BJ (cell line): ENCODE measurements at places on chromosomes 1 and 21. TPM values are rescaled to one million over a fixed set of nuclear protein-coding genes. Genes with fewer than 3 reads are reported as not detected.

GRCh38 chr21:44548922-44549321 lies 2.4 kb downstream of the KRTAP10-2 start:
- no peak for DNase-seq

Gene VWA5B1
- polyA plus RNA-seq = not detected in 2 replicates

- no peak for DNase-seq
Measured at GRCh38 chr1:77756052-77756754, 3.4 kb downstream of the USP33 start.

Gene LBR
- 16.7 and 21.0 TPM in 2 replicates for polyA plus RNA-seq

GRCh38 chr1:232570007-232570406 lies 59.9 kb downstream of the SIPA1L2 start:
- DNase-seq = no peak

GRCh38 chr1:108691128-108691941 lies 775 bp upstream of the PRPF38B start:
- no peak for DNase-seq

GRCh38 chr1:216176970-216177369 lies 246.3 kb downstream of the USH2A start:
- DNase-seq = no peak

Gene GBP7
- polyA plus RNA-seq = not detected in 2 replicates

Gene SPRR2D
- polyA plus RNA-seq = not detected in 2 replicates

Gene RGS16
- 0.23 TPM in 2 replicates for polyA plus RNA-seq

DNA sequence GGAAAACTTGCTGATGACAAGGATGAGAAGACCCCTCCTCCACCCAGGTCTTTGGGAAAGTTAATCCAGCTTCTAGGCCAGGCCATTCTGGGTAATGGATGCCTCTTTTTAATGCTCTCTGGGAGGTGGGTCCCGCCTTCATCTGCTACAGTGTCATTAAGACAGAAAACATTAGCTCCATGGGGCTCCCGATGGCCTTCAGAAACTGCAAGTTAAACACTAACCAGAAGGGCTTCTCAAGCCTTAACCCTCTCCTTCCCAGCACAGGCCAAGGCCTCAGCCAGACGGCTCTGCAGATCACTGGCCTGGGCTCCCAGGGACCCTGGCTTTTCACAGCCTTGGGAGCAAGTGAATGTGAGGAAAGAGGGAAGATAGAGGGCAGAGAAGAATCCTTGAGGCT lies 364.9 kb downstream of the MATN1 start:
- no peak for DNase-seq

Gene RBP7
- 0.42 and 0.50 TPM in 2 replicates for polyA plus RNA-seq

- DNase-seq = no peak
Measured at GRCh38 chr1:54499097-54499359, 49.0 kb upstream of the ACOT11 start.

DNA sequence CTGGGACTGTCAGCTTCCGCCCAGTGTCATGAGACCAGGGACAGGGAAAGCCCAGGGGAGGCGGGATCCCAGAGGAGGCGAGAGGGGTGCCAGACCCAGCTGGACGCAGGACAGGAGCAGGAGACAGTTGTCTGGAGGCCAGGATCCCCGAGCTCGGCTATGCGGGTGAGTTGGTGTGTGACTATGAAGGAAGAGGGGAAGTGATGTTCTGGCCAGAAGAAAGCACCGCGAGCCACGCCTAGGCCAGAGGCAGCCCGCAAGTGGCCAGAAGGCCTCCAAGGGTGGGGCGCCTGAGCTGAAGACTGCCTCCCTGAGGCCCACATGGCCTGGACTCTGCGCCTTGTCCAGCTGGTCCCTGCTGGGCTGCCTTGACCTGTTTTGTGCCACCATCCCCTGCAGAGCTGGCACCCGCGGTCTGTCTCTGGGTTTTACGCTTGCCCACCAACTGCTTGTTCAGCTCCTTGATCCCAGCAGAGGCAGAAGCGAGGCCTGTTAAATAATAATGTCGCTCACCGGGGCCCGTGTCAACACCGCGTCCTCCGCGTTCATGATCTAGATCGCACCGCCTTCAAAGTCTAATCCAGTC lies 85.2 kb upstream of the ACTL8 start:
- DNase-seq = no peak

DNA sequence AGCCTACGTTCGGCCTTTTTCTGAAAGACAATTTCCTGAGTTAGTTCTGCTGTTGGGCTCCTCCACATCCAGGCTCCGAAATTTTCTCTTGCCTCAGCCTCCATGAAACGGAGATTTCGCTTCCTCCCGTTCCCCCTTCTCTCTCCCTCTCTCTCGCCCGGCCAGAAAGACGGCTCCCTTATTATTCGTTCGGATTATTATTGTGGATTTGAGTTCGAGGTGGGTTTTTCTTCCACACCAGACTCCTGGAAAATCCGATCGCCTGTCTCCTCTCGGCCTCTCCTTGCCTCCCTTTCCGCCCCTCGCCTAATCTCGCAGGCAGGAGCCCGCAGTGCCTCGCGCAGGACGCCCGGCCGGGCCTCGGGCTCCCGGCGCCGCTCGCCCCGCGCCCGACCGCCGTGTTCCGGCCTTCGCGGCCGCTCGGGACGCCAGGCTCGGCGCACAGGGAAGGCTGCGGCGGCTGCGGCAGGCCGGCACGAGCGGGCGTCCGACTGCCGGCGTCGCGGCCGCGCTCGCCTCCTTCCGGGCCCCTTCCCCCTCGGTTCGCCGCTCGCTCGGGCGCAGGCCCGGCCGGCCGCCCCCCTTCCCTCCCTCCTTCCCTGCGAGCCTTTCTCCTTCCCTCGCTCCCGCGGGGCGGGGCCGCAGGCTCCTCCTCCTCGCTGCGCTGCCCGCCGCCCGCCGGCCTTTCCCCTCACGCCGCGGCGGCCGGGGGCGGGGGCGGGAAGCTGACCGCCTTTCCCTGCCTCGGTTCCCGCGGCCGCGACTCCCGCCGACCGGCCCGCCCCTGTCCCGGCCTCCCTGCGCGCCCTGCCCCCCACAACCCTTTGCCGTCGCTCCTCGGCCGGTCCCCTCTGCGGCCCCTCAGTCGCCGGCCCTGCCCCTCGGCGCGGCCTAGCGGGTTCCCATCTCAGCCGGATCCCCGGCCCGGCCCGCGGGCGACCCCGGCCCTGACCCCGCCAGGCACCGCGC lies at the start of gene ARHGEF11:
ARHGEF11 (minus strand) TSS at position 493 of the 969 bp plus-strand sequence. CDS start 1,412 bp downstream, outside the sequence.
- DNase-seq = peak; percentile 49

- no peak for DNase-seq
Measured at GRCh38 chr1:229035054-229035747, 235.7 kb upstream of the RAB4A start.

GRCh38 chr1:170776252-170776651 lies 112.3 kb downstream of the PRRX1 start:
- DNase-seq = no peak

Gene ARHGEF19
- polyA plus RNA-seq = 8.0 and 11.6 TPM in 2 replicates

GRCh38 chr21:45898781-45899180 lies 82.8 kb upstream of the COL6A1 start:
- no peak for DNase-seq

DNA sequence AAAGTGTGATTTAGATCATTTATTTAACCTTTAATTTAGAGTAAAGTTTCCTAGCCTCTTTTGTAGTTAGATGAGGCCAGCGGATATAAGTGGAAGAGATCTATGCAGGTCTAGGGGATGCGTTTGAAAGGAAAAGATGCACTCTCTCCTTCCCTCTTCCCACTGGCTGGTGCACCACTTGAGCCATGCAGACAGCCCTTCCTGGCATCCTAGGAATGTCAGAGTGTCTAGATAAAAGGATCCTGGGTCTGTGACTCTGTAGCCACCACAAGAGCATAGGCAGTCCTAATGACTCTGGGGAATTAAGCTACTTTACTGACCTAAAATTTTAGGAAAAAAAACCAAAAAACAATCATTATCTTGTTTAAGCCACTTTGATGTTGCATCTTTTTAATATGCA lies 16.0 kb upstream of the STUM start:
- no peak for DNase-seq

Gene LCE2B
- not detected in 2 replicates for polyA plus RNA-seq

- DNase-seq = no peak
Measured at GRCh38 chr1:66556161-66556611, 22.2 kb downstream of the SGIP1 start.

- DNase-seq = no peak
Measured at GRCh38 chr1:182015360-182015759, 46.2 kb downstream of the ZNF648 start.

Gene POFUT2
- polyA plus RNA-seq = 27.0 and 38.5 TPM in 2 replicates

Gene S100A7A
- polyA plus RNA-seq = not detected in 2 replicates

- no peak for DNase-seq
Measured at GRCh38 chr1:192584866-192585265, 9.3 kb downstream of the RGS1 start.

Gene RNU1-2
- polyA plus RNA-seq = not detected in 2 replicates

- no peak for DNase-seq
Measured at GRCh38 chr1:178530037-178530402, 17.1 kb downstream of the TEX35 start.

Gene NUF2
- polyA plus RNA-seq = 5.9 and 10.6 TPM in 2 replicates

GRCh38 chr1:228267962-228268880 lies 60.4 kb downstream of the OBSCN start:
- no peak for DNase-seq

- no peak for DNase-seq
Measured at GRCh38 chr1:65056234-65056633, 89.9 kb upstream of the JAK1 start.

Gene ACTA1
- polyA plus RNA-seq = 0.10 and 0.11 TPM in 2 replicates

GRCh38 chr1:201346337-201346939 lies 31.0 kb downstream of the TNNT2 start:
- DNase-seq = no peak

- DNase-seq = no peak
Measured at GRCh38 chr21:27425574-27425973, 458.7 kb upstream of the ADAMTS5 start.

DNA sequence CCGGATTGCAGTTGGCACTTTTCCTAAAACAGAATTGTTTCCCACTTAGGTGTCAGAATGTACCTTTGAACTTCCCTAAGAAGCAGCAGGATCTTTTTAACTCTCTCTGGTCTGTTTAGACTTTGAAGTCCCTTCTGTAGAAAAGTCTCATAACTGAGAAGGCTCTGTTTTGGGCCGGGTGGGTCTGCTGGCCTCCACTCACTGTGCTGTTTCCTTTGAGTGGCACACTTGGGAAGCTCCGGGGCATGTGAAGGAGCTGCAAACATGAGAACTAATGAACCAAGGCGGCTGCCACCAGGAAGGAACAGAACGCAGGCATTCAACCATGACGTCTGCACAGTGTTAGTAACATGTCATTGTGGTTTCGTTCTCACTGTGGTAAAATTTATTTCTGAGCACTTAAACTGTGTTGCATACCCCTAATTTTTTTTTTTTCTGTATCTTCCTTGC lies 19.5 kb upstream of the NCMAP start:
- DNase-seq = no peak

Gene TEX50
- not detected in 2 replicates for polyA plus RNA-seq

Gene CDC42
- polyA plus RNA-seq = 148 and 304 TPM in 2 replicates

- no peak for DNase-seq
Measured at GRCh38 chr1:224082146-224082545, 31.8 kb upstream of the FBXO28 start.

Gene TCEA3
- polyA plus RNA-seq = 17.8 and 21.0 TPM in 2 replicates

Gene TRAF3IP3
- polyA plus RNA-seq = not detected in 2 replicates

GRCh38 chr1:55065648-55066047 lies 26.3 kb downstream of the PCSK9 start:
- no peak for DNase-seq
